ENCODE measurements at places on chromosomes 7 and 10.

GRCh38 chr7:156731651-156732050 is 91.1 kb downstream of the RNF32 start:
- DNase-seq = no peak

DNA sequence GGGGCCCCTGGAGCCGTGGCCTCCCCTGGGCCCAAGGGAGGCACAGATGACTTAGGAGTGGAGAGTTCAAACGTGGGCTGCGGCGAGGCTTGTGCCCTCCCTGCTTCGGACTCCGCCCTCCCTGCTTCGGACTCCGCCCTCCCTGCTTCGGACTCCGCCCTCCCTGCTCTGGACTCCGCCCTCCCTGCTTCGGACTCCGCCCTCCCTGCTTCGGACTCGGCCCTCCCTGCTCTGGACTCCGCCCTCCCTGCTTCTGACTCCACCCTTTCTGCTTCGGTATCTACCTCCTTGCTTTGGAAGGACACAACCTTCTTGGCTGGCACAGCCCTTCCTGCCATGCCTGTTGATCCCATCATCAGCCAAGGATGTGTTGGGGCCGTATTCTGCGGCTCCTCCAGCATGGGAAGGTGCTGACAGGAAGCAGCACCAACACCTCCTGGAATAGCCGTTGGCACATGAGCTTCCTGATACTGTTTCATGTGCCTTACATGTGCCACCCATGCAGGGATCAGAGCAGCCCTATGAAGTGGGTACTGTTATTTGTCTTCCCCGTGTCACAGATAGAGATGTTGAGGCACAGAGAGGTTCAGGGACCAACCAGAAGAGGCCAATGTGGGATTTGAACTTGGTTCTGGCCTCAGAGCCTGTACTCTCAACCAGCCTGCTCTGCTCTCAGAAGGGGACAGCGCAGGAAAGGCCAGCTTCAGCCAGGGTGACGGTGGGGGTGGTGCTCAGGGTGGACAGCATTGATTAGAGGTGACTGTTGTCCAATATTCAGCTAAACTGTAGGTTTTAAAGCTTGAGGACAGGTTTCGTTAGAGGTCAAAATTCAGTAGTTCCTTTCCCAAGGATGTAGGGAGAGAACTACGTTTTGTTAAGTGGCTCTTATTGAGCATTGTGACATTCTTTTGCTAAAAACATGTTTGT is 114.5 kb downstream of the NKX6-2 start:
- DNase-seq = no peak

GRCh38 chr7:43593010-43593409 is 10.1 kb downstream of the STK17A start:
- DNase-seq = no peak

DNA sequence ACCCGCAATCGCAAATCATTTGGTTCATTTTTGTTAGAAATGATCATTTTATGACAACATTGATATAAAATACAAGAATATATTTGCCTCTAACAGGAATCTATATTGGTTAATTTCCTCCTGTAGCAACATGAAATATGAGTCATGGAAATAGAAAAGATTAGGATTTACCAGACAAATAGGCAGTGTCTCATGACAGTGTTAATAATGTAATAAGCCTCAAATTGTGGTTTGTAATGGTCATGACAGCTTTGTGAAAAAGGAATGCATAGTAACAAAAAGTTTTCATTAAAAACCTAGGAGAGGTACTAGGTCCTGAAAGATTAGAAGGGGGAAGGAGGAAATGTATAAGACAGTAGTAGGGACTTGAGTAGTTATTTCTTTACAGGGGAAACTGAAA is 7.9 kb upstream of the SLK start:
- DNase-seq = no peak

- no peak for DNase-seq
Measured at GRCh38 chr7:150503581-150503980, 11.1 kb upstream of the GIMAP7 start.

DNA sequence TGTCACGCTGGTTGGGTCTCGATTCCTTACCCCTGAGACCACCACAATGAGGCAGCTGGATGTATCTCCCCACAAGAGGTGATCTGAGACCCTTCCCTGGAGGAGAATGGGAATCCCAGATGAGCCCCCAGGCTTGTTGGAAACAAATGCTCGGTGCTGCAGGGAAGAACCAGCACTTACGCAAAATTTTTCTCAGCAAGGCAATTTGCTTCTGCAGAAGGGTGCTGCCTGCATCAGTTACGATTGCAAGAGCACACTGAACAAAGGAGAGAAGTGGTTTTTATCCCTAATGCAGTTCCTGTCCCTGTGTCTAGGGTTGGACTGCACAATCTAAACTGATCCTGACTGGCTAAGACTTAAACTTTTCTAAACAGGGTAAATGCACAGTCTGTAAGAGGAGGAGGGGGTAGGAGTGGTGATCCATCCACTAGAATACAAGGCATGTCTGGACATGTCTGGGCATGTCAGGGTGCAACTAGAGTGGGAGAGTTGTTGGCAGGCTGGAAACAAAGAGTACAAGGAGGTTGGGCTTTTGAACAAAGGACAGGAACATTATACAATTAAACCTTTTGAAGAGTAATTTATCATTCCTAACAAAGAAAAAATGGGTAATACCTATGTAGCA is 114.9 kb upstream of the FAM3C start:
- no peak for DNase-seq

- DNase-seq = no peak
Measured at GRCh38 chr7:96311967-96312366, 9.9 kb downstream of the SLC25A13 start.

- no peak for DNase-seq
Measured at GRCh38 chr7:28766359-28766758, 191.8 kb downstream of the TRIL start.

GRCh38 chr10:27819781-27820531 is 74.3 kb upstream of the MKX start:
- no peak for DNase-seq

- DNase-seq = no peak
Measured at GRCh38 chr10:128001849-128002248, 94.9 kb downstream of the PTPRE start.

DNA sequence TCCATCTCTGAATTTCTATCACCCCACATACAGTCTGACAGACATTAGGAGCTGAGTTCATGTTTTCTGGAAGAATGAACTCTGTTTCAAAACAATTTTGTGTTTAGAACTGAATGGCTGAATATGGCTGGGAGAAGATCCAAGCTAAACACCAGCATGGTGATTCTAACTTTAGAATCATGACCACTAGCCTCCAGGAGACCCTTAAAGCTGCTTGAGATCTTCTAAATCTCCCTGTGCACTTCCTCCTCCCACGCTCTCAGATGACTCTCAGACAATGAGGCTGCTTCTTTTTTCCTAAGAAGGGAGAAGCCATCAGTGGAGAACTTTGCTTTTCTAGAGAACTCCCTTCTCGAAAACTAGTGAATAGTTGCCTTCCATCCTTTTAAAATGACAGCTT is 711.2 kb downstream of the GRID1 start:
- DNase-seq = no peak

- DNase-seq = no peak
Measured at GRCh38 chr7:92799446-92800211, 36.7 kb downstream of the CDK6 start.

- DNase-seq = no peak
Measured at GRCh38 chr10:661597-662222, 27.8 kb downstream of the DIP2C start.

- no peak for DNase-seq
Measured at GRCh38 chr10:11724938-11725776, 17.0 kb upstream of the ECHDC3 start.

- no peak for DNase-seq
Measured at GRCh38 chr7:50228148-50228547, 76.4 kb upstream of the IKZF1 start.

DNA sequence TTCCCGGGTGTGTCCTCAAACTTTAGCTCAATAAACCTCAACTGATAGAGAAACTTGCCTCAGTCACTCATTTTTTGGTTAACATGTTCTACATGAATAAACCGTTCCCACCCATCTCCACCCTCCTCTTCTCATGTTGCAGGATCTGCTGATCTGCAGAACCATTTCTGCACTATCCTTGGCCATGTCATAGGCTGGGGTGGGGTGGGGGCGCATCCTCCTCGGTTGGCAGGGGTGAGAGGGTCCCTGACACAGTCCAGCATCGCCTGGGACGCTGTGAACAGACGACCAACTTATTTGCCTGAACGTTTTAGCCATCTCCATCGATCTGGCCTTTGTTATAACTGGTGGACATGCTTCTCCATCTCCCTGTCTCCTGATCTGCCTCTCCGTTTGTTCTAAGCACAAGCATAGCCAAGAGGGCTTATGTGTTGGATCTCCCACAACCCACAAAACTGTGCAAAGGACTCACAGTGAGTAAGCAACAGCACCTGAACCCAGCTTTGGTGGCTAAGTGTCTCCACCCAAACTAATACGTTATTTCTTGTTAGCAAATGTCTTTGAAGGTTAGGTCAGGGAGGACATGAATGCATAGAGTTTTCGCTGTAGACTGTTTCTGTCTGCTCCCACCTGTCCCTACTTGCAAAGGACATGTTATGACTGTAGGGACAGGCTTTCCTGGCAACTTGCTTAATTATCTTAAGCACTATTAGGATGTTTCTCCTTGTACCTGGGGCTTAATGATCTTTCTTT is 51.7 kb downstream of the PRKCQ start:
- DNase-seq = no peak

DNA sequence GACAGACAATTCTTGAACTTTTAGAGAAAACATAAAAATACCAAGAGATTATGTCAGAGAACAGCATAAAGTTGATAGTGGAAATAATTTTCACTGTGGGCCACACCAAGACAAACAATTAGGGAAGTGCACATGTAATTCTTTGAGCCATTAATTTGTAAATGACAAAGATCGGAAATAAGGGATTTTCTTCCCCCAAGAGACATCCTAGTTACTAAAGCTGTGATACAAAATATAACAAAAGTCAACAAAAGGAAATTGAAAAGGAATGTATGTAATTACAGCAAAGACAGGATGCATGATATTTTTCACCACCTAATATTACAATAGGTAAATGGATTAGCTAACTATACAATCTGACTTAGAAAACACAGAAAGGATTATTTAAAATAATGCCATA is 12.4 kb upstream of the LRRC72 start:
- DNase-seq = no peak

GRCh38 chr7:43511769-43512515 is 71.0 kb upstream of the STK17A start:
- no peak for DNase-seq

DNA sequence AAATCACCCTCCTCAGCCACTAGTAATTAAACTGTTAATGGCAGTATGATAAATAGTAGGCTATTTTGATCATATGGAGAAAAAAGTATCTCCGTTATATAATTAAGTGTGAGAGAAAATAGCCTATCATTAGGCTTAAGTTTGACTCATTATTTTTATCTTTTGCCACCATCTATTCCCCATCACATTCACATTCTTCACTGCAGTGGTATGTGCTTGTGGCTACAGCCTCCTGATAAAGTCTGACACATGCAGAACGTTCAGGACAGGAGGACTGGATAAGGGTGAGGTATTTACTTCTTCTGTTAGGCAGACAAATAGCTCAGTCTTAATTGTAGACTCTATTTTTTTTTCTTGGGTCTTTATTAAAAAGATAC is 5.8 kb downstream of the NEBL start:
- no peak for DNase-seq

GRCh38 chr7:8131694-8132605 is 130.0 kb downstream of the ICA1 start:
- peak; percentile 58 for DNase-seq

- DNase-seq = no peak
Measured at GRCh38 chr7:116018731-116019130, 11.8 kb downstream of the TFEC start.

DNA sequence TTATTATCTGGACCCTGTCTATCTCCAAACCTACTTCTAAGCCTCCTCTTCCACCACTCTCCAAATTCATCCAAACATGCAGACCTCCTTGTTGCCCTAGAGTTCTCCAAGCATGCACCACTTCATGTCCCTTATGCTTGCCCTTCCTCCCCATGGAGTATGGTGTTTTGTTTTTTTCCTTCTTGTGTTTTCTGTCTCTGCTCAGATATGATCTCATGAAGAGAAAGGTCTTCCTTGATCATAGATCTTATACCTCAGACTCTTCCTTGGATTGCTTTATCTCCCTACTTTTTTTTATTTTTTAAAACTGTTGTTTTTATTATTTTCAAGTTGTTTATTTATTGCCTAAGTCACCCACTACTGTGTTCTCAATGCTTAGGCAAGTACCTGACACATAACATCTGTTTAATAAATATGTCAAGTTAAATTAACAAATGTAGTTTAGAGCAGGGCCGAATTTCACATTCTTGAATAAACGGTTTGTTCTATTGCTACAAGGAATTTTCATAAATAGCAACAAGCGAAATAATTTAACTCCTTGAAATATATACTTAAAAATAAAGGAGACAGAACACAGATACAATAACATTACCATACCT is 84.5 kb downstream of the HGF start:
- DNase-seq = no peak

DNA sequence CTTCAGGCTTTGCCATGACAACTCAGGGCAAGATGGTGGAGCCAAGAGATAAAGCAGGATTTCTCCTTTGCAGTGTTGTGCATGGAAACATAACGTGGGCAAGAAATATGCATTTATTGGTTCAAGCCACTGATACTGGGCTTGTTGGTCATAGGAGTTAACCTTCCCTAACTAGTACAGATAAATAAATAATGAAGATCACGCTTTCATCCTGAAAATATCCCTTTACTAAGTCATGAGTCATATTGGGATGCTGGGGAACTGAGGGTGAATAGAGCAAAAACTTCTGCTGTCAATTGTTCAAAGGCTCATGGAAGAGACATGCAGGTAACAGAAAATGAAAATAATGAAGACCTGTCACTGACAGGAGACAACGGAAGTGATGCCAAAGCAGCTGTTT is 55.5 kb downstream of the TES start:
- no peak for DNase-seq

DNA sequence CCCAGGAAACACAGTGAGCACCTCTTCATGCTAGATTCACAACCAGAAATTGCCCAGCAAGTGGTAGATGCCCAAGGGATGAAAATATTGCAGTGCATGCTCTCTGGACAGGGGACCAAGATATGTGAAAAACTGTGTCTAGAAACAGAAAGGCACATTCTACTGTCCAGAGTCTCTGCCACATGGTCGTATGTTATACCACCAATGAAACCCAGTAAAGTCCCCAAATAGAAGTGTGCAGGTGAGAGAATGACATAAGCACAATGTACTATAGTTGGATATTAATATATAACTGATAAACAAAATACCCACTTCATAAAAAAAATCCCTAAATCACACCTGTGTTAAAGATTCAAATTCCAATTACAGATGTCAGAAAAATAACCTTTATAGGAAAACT is 43.8 kb downstream of the RASGEF1A start:
- no peak for DNase-seq

- DNase-seq = no peak
Measured at GRCh38 chr10:3502673-3503072, 282.3 kb downstream of the KLF6 start.
